Hematopoietic multipotent progenitor cell (in vitro differentiated cells): ENCODE measurements at places on chromosomes 16 and 17.

DNA sequence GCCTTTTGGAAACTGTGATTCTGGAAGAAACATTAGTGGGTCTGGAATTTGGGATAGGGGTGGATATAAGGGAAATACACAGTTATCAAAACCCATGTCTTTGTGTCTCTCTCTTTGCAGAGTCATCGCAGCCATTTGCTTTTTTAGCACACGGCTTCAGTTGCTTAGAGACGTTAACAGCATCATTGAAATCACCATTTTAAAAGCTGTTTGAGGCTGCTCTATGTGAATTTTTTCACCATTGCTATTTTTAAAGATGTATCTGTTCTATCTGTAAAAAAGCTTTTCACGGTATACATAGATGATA, 47.3 kb downstream of the OMG start:
- DNase-seq = no peak

- DNase-seq = no peak
Measured at GRCh38 chr16:85207357-85207921, 95.2 kb upstream of the CIBAR2 start.

GRCh38 chr17:45363498-45363897, 46.7 kb upstream of the MAP3K14 start:
- no peak for DNase-seq

GRCh38 chr16:85275533-85276249, 163.4 kb upstream of the CIBAR2 start:
- DNase-seq = peak; percentile 85

GRCh38 chr17:4340914-4341615, 25.4 kb downstream of the UBE2G1 start:
- DNase-seq = no peak

DNA sequence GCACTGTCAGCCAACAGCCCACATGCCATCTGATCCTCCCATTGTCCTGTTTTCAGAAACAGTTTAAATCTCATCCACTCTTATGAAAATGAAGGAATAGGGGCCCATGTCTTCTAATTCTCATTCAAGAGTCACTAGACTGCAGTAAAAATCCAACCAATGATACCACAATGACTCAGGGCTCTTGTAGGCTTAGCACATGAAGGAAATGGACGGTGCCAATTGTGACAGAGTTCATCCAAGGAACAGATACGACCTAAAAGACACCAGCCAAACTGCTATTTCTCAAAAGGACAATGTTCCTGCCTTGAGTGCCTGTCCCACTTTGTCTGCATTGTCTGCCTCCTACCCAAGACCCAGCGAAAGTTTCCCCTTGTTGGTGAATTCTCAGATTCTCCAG, 204.8 kb upstream of the COX10 start:
- DNase-seq = peak; percentile 57

GRCh38 chr17:59431601-59432000, 100.1 kb downstream of the YPEL2 start:
- no peak for DNase-seq

DNA sequence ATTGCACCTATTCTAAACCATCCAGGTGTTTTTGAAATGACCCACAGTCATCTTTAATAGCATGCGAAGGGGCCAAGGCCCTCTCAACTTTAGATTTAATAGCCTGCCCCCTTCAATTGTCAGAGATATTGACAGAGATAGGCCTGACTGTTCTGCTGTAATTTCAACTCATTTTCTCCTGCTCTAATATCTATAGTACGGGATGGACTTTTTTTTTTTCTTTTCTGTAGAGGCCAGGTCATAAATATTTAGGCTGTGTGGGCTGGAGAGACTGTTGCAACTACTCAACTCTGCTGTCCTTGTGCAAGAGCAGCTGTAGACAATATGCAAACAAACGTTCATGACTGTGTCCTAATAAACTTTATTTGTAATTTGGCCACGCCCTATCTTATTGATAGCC, 24.7 kb upstream of the KRT20 start:
- DNase-seq = no peak

GRCh38 chr16:30920891-30921290, 2.5 kb upstream of the FBXL19 start:
- no peak for DNase-seq

DNA sequence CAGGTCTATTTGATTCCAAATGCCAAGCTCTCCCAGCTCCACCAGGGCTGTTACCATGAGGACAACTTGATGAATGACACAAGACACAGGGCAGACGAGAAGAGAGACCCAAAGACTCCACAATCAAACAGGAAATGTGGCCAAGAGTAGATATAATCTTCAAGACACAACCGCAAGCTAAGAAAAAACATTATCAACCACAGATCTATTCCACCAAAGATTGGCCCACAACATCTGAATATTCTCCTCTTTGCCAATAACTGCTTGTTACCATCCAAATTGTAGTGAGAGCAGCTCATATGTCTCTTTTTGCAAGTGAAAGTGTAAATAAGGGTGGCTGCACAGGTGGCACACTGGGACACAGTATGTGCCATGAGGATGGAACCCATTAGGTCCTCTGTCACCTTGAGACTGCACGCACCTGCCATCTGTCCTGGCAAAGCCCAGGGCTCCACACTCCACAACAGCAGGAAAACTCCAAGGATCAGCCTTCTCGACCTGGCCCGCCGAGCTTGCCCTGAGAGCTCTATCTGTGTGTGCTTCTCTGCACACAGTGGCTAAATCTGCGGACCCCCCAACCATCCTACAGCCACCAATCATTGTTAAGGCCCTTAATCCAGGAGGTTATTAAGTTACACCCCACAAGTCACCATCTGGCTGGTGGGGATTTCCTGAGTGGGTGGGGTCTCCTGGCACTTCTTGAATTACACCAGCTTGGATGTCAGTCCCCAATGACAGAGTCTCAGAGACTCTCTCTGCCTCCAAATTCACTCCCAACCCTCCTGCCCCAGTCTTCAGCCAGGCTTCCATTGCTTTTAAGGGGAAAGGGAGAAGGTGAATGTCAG, 50.5 kb downstream of the DYNLRB2 start:
- DNase-seq = peak; percentile 73

DNA sequence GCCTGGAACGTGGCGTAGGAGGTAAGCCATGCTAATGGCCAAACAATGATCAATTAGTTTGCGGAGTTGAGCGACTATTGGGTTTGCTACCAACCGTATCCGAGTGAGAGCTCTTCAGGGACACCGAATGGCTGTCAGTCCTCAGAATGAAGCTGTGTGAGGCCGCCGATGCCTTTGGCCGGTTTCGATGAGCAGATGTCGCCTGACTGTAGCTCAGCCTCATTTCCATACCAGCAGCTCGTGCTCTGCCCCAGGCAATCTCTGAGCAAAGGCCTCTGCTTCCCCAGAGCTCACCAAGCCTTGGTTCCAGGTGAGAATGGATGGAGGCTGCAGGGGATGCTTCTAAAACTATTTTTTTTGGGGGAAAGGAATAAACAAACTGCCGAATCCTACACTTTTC, 111.7 kb upstream of the HS3ST4 start:
- DNase-seq = no peak

DNA sequence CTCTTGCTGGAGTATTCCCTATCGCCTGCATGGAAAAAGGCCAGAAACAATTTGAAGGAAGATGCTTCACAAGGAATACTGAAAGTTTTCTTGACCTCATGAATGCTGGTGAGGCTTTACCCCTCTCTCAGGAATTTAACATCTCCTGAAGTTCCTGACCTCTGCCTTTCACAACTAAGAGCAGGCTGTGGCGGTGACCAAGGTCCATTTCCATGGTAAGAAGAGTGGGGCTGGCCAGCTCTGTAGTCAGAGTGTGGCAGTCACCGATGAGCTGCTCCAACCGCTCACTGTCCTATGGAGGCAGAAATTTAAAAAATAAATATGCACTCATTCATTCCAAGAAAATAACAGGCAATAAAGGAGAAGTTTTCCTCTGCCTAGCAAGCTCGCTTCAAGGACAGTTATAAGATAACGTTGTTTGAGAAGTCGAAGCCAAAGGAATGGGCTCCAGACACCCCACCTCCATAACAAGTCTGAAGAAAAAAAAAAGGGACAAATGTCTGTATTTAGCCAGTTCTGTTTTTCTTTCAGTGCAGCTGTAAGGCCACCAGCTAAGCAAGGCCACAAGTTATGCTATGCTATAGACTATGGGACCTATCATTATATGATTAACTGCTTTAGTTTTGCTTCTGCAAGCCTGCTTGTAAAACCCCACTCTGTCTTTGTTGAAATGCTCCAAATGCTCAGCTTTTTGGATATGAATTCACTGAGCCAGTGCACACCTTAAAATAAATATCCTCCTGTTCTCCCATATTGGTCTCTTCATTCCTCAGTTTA, 6.0 kb upstream of the CCL4L2 start:
- no peak for DNase-seq

DNA sequence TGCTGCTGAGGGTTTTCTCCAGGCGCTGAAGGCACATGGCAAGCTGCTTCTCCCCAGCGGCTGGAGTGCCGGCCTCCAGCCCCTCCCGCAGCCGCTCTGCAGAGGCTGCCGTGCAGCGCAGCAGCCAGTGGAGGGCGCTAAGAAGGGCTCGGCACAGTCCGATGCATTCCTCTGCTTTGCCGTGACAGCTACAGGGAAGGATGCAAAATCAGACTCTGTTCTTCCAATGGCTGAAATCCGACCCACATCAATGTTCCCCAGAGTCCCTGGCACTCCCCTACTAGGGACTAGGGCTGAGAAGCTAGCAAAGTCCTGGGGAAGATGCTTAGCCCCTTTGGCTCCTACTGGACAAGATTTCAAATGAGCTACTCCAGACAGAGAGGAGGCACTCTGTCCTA, 19.0 kb downstream of the MED24 start:
- no peak for DNase-seq

DNA sequence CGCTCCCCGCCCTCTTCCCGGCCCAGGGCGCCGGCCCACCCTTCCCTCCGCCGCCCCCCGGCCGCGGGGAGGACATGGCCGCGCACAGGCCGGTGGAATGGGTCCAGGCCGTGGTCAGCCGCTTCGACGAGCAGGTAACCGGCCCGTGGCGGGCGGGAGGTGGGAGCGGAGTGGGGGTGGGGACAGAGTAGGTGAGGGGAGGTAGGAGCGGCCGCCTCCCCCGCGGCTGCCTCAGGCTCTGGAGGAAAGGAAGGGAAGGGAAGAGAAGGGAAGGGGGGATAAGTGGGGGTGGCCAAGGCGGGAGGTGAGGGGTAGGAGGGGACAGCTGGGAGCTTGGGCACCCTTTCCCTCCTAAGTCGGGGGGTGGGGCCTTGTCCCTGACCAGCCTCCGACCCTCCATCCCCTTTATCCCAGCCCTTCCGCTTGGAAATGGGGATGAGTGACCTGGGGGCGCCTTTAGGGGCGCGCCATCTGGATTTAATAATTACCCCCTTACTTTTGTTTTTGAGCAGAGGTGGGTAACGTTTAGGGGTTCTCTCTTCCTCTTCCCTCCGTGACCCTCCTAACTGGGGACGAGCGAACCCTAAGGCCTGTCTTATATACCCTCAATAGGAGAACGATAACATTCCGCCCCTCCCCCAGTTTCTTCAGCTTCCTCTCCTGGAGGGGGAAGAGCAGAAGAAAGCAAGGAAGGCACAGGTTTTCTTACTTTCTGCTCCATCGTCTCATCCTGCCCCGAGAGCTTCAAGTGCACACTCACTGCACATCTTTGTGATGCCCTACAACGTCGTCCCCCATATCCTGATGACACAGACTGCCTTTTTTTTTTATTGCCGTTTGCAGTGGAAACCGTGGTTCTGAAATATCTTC, 694 bp downstream of the NF1 start:
- peak; percentile 57 for DNase-seq

DNA sequence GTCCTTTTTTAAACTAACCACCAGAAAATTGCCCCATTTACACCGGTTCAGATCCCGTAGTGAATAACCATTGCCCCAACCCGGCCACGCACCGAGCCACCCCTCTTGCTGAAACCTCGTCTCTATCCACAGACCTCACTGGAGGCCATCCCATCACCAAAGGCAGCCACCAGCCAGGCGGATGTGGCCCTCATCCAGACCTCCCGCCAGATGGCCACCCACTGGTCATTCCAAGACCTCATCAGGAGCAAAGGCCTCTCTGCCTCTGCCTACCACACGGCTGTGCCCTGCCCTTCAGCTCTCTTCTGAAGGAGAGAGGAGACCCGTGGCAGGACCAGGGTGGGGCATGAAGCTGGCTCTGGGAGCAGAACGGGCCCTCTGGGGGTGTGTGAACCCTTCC, 38.2 kb upstream of the CDH5 start:
- no peak for DNase-seq

DNA sequence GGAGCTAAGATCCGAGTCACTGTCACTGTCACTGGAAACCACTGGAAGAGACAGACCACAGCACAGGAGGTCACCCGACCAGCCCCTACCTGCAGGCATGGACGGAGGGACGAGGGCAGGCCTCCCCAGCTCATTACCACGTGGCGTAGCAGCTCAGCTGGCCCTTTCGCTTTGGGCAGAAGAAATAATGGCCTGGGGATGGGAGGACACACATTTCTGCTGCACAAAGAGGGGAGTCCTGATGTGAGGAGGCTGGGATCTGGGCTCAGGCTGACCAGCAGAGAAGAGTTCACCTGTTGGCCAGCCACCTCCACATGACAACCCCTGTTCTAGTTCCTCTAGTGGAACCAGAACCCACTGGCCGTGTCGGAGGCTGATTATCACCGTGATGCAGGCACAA, 38.2 kb upstream of the DOC2B start:
- DNase-seq = no peak

- DNase-seq = no peak
Measured at GRCh38 chr17:40157973-40158372, 17.6 kb downstream of the CASC3 start.

DNA sequence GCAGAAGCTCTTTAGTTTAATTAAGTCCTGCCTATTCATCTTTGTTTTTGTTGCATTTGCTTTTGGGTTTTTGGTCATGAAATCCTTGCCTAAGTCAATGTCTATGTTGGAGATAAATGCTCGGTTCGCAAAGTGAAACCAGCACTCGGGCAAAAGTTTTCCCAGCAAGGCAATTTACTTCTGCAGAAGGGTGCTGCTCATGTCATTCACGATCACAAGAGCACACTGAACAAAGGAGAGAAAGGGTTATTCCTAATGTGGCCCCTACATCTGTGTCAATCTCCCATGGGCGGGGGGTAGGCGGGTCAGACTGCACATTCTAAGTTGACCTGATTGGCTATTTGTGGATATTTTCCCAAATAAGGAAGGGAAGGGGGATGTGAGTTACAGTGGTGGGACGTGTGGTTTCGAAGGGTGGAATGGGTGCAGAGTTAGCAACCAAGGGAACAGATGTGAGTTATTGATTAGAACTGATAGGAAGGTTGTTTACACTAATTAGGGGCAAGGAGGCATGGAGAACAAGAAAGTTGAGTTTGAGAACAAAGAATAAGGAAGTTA, 23.0 kb downstream of the ATF7IP2 start:
- DNase-seq = peak; percentile 60

- peak; percentile 95 for DNase-seq
Measured at GRCh38 chr17:17752089-17752820, 71.0 kb downstream of the RAI1 start.

- no peak for DNase-seq
Measured at GRCh38 chr17:6868582-6868981, 37.1 kb upstream of the TEKT1 start.

DNA sequence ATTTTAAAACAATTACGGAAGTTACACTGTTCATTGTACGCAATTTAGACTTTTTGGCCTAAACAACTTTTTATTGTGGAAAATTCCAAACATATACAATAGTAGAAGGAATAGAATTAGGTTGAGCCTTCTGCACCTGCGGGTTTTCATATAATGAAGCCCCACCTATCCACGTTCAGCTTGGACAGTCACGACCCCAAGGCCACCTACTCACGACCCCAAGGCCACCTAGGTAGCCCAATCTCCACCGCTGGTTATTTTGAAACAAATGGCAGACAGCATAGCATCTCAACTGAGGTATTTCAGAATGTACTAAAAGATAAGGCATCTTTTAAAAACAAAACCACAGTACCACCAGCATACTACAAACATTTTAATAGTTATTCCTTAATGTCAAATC, 631 bp downstream of the NLRC5 start:
- no peak for DNase-seq

- DNase-seq = no peak
Measured at GRCh38 chr17:10798910-10799309, 5.0 kb downstream of the TMEM238L start.
